ENCODE measurements at places on chromosomes 1 and 21. TPM values are rescaled to one million over a fixed set of nuclear protein-coding genes. Genes with fewer than 3 reads are reported as not detected.

CLCNKA gene
- total RNA-seq: not detected

SLAMF7 gene
- total RNA-seq: not detected

ZNF648 gene
- total RNA-seq: 0.13 TPM

CCDC185 gene
- total RNA-seq: not detected

C8B gene
- total RNA-seq: 8.4 TPM

NBPF10 gene
- total RNA-seq: 0.49 TPM

SH2D1B gene
- total RNA-seq: not detected

GUCA2A gene
- total RNA-seq: not detected

DNA sequence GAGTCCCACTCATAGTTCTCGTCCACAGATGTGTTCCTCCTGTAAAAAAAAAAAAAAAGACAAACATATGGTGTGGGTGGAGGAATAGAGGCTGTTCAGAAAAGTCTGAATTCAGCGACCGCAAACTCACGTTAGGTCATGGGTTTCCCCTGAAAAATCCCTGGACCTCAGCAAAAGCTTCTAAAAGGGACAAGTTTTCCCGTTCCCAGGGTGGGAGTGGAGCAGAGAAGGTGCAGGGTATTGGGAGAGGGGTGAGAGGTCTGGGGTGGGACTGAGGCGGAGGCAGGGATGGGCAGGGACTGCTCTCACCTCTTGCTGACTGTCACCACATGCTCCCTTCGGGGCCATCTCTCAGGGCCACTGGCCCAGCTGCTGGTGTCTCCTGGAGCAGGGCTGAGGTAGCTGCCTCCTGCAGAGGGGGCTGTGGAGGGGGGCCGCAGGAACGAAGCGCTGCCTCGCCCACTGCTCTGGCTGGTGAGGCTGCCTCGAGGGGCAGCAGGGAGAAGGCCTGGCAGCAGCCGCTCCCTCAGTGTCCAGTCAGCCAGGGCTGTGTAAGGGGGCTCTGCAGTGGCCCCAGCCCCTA lies 2.6 kb upstream of the TAGLN2 start:
- no peak for DNase-seq
- no peak overlapping the region for H3K4me3 ChIP-seq
- peaks cover 31% of the 10 kb centered on the region for H3K4me1 ChIP-seq
- H3K36me3 ChIP-seq: no peaks in the 10 kb centered on the region
- no peak overlapping the region for H3K27ac ChIP-seq

- H3K4me1 ChIP-seq: no peaks in the 10 kb centered on the region
- no peak for DNase-seq
- H3K27ac ChIP-seq: no peak overlapping the region
- H3K36me3 ChIP-seq: no peaks in the 10 kb centered on the region
- no peak overlapping the region for H3K4me3 ChIP-seq
- H3K27me3 ChIP-seq: peaks cover 66% of the 10 kb centered on the region
Measured at GRCh38 chr21:33033094-33033951, 7.6 kb downstream of the OLIG2 start.

- H3K36me3 ChIP-seq: no peaks in the 10 kb centered on the region
- H3K4me1 ChIP-seq: no peaks in the 10 kb centered on the region
- no peak overlapping the region for H3K4me3 ChIP-seq
- no peak overlapping the region for H3K27ac ChIP-seq
- no peak for DNase-seq
Measured at GRCh38 chr21:35451276-35451675, 402.2 kb upstream of the RUNX1 start.

- H3K27me3 ChIP-seq: no peaks in the 10 kb centered on the region
- DNase-seq: no peak
- H3K4me3 ChIP-seq: no peak overlapping the region
- H3K4me1 ChIP-seq: peaks cover 5% of the 10 kb centered on the region
- H3K36me3 ChIP-seq: no peaks in the 10 kb centered on the region
Measured at GRCh38 chr1:33402206-33402605, 28.7 kb downstream of the PHC2 start.

DNA sequence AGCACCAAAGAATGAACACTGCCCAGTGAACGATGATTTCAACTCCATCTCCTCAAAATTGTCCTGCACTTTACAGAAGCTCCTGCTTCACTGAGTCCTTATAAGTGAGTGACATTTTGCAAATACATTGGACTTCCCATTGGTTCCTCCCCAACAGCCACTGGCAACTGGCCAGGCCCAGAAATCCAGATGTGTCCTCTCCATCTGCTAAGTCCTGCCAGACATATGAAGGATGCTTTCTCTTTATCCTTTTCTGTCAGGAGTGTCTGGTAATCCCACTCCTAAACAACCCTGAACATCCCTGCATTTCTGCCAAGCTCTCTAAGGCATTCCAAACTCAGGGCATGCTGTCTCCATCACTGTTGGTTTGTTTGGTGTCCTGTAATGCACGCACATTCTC lies 271.8 kb downstream of the RRAGC start:
- no peaks in the 10 kb centered on the region for H3K27me3 ChIP-seq
- no peak for DNase-seq
- H3K27ac ChIP-seq: no peak overlapping the region
- H3K4me3 ChIP-seq: no peak overlapping the region

DNA sequence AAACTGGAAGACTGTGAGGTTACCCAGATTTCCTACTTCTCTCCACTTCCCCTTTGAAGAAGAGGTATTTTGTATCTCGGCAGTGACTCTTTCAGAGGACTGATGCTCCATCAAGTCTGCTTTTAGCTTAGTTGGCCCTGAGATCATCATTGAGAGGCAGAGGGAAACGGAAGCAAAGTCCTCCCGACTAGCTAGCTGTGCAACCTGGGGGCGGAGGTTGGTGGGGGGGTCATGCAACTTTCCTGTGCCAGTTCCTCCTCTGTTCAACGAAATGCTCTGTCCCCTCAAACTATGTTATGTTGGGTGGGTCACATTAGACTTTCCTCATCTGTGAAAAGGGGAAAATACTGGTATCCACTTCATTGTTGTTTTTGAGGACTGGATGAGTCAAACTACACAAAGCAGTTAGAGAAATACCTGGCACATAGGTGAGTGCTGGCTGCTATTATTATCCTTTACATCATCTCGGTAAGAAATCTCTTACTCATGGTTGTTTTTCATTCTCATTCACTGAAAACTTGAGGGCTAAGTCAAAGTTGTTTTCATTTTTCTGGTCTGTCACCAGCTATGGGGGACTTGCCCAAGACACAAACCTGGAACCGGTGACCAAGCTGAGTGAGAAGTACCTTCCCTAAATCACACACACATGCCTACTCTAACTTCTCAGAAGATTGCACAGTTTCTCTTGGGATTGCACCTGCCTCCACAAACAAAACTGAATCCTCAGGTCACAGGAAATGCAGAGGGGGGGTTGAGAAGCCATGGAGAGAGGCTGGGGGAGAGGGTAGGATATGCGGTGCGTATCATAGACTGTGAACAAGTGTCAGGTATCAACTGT lies 83.3 kb downstream of the ABCA4 start:
- H3K36me3 ChIP-seq: no peaks in the 10 kb centered on the region
- peaks cover 54% of the 10 kb centered on the region for H3K4me1 ChIP-seq
- DNase-seq: no peak
- no peak overlapping the region for H3K27ac ChIP-seq
- no peak overlapping the region for H3K4me3 ChIP-seq

DNA sequence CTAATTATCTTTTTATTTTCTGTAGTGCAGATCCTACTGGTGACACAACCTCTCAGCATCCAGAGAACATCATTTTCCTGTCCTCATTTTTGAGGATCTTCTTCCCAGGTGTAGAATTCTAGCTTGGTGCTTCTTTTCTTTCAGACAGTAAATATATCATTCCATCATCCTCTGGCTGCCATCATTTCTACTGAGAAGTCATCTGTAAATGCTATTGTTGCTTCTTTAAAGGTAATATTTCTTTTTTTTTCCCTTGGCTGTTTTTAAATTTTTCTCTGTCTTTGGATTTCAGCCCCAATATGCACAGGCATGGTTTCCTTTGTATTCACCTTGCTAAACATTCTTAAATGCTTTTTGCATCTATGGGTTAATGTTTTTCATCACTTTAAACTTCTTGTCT lies 3.3 kb upstream of the KRTAP10-9 start:
- H3K36me3 ChIP-seq: no peaks in the 10 kb centered on the region
- H3K27me3 ChIP-seq: no peaks in the 10 kb centered on the region
- no peak overlapping the region for H3K27ac ChIP-seq
- no peak for DNase-seq
- no peak overlapping the region for H3K4me3 ChIP-seq
- H3K4me1 ChIP-seq: no peaks in the 10 kb centered on the region

DNA sequence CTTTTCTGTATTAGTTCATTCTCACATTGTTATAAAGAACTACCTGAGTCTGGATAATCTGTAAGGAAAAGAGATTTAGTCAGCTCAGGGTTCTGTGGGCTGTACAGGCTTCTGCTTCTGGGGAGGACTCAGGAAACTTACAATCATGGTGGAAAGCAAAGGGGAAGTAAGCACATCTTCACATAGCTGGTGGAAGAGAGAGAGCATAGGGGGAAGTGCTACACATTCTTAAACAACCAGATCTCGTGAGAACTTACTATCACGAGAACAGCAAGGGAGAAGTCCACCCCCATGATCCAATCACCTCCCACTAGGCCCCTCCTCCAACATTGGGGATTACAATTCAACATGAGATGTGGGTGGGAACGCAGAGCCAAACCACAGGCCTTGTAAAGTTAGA lies 37.9 kb upstream of the AHCTF1 start:
- no peaks in the 10 kb centered on the region for H3K27me3 ChIP-seq
- no peak overlapping the region for H3K4me3 ChIP-seq
- no peaks in the 10 kb centered on the region for H3K36me3 ChIP-seq
- no peak for DNase-seq
- H3K4me1 ChIP-seq: no peaks in the 10 kb centered on the region

- no peak for DNase-seq
- no peak overlapping the region for H3K27ac ChIP-seq
- no peaks in the 10 kb centered on the region for H3K36me3 ChIP-seq
- H3K4me3 ChIP-seq: no peak overlapping the region
- 0 out of 2 replicates have a peak, but pooled peaks cover 5% of the 10 kb centered on the region for H3K4me1 ChIP-seq
Measured at GRCh38 chr1:11333631-11334030, 60.6 kb downstream of the UBIAD1 start.

- no peak for DNase-seq
- H3K4me3 ChIP-seq: no peak overlapping the region
Measured at GRCh38 chr1:997713-997992, 2.2 kb downstream of the HES4 start.

- no peaks in the 10 kb centered on the region for H3K36me3 ChIP-seq
- no peaks in the 10 kb centered on the region for H3K27me3 ChIP-seq
- H3K27ac ChIP-seq: no peak overlapping the region
- no peak for DNase-seq
- H3K4me3 ChIP-seq: no peak overlapping the region
Measured at GRCh38 chr1:216566641-216567205, 143.5 kb upstream of the USH2A start.

- no peaks in the 10 kb centered on the region for H3K27me3 ChIP-seq
- H3K36me3 ChIP-seq: peaks cover 10% of the 10 kb centered on the region
- no peak overlapping the region for H3K4me3 ChIP-seq
- H3K27ac ChIP-seq: no peak overlapping the region
- no peak for DNase-seq
- no peaks in the 10 kb centered on the region for H3K4me1 ChIP-seq
Measured at GRCh38 chr21:43001316-43001715, 27.0 kb downstream of the PKNOX1 start.

DNA sequence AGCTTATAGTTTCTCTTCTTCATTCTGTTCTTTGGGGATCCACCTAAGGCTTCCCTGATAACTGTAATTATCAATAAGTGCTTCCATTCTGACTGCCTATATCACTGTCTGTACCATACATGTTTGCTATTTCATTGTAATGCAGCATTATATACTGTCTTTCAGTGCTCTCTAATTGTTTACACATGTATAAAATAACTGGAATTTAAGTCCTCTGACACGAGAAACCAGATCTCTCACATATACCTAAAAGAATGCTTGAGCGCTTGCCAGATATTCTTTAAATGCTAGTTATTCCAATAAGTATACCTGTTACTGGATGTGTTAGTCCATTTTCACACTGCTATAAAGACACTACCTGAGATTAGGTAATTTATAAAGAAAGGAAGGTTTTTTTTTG lies 34.7 kb downstream of the CELF3 start:
- H3K36me3 ChIP-seq: peaks cover 9% of the 10 kb centered on the region
- H3K27me3 ChIP-seq: no peaks in the 10 kb centered on the region
- no peak overlapping the region for H3K27ac ChIP-seq

GRCh38 chr1:153494976-153495535 lies 34.6 kb upstream of the S100A7 start:
- H3K36me3 ChIP-seq: no peaks in the 10 kb centered on the region
- DNase-seq: peak; percentile 54
- H3K4me3 ChIP-seq: no peak overlapping the region
- H3K27ac ChIP-seq: no peak overlapping the region

Data from HepG2 (cell line).